ENCODE measurements at places on chromosomes 12 and 14.

DNA sequence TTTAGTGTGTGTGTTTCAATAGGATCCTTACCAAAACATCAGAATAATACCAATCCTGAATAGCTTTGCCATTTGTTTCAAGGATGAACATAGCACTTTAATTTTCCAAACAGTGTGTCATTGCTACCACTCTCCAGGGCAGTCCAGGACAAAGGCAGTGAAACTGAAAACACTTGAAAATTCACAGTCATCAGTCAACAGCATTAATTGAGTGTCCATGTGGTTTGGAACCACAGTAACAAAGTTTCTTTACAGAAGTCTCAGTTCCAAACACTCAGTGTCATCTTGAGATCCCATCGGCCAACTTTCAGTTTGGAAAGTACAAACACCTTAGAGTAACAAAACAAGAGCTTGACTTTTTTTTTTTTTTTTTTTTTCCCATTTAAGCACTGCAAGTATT lies 228.4 kb upstream of the SOX5 start:
- no peak for DNase-seq

GRCh38 chr14:33914676-33915516 lies 36.0 kb downstream of the EGLN3 start:
- DNase-seq = no peak

GRCh38 chr14:99715266-99716000 lies 31.3 kb downstream of the CYP46A1 start:
- no peak for DNase-seq

DNA sequence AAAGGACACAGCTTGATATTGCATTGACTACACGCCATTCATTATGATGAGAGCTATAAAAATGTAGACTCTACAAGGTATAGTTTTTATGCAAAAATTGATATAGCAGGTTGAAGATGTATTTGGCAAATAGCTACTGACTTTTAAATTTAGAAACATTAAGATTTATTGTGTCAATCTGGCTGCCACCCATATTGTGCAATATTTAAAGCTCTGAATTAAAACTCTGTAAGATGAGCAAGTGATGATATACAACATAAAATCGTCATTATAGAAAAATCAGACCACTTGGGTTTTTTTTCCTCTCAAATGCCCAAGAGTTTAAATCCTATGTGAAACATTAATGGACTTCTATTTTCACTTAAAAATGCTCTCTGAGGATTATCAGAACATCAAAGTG lies 36.8 kb upstream of the E2F7 start:
- DNase-seq = no peak

GRCh38 chr14:34266344-34266743 lies 195.7 kb downstream of the SPTSSA start:
- no peak for DNase-seq

All from NCI-H1694 (cell line).